ENCODE measurements at places on chromosomes 7 and 10. TPM values are rescaled to one million over a fixed set of nuclear protein-coding genes. Genes with fewer than 3 reads are reported as not detected.

NOS3 gene
- 2.1 TPM for total RNA-seq

CACNB2 gene
- total RNA-seq: not detected

MCU gene
- total RNA-seq: 12.0 TPM

GIMAP5 gene
- 102 TPM for total RNA-seq

FAM107B gene
- 267 TPM for total RNA-seq

RAPGEF5 gene
- 0.63 TPM for total RNA-seq

IKZF1 gene
- 231 TPM for total RNA-seq

KLLN gene
- total RNA-seq: 0.84 TPM

GIMAP8 gene
- total RNA-seq: 4.2 TPM
